ENCODE measurements at places on chromosomes 5 and 9.

GRCh38 chr9:128333451-128333869 is 6.9 kb upstream of the SLC27A4 start:
- no peak for DNase-seq
- no peak overlapping the region for H3K27ac ChIP-seq
- H3K36me3 ChIP-seq, result no peaks in the 10 kb centered on the region
- no peak overlapping the region for H3K4me3 ChIP-seq

DNA sequence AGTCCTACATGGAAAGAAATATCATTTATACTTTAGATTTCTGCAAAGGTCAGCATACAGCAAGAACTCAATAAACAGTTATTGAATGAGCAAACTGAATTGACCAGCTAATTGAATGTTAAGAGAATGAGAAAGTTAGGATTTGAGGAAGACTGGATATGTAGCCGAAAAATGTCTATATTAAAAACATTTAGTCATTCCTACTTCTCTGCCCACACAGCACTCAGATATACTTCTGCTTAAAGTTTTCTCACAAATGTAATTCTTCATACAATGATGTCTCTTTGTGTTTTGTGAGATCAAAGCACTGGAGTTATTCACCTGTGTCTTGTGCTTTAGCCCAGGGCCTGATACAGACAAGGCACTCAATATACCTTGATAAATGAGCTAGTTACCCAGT is 188.6 kb downstream of the PARP8 start:
- no peak overlapping the region for H3K27ac ChIP-seq
- peaks cover 2% of the 10 kb centered on the region for H3K27me3 ChIP-seq
- no peaks in the 10 kb centered on the region for H3K4me1 ChIP-seq
- no peaks in the 10 kb centered on the region for H3K36me3 ChIP-seq
- DNase-seq, result no peak
- no peak overlapping the region for H3K4me3 ChIP-seq

DNA sequence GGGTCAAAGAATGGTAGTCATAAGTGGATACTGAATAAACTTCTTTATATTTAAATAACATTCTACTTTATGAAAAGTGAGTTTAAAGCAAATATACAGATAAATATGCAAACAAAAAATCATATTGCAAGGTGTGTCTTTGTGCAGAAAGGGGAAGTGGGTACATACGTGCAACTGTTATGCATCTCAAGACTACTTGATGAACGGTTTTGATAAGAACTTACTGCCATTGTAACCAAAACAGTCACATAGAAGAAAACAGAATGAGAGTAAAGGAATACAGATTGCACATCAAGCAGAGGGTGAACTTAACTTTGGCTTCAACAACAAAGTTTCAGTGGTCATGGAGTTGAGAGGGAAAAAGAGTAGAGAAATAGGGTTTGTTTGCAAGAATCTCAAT is 9.9 kb downstream of the CAMK4 start:
- no peak overlapping the region for H3K4me3 ChIP-seq
- H3K4me1 ChIP-seq, result no peaks in the 10 kb centered on the region
- no peak for DNase-seq

DNA sequence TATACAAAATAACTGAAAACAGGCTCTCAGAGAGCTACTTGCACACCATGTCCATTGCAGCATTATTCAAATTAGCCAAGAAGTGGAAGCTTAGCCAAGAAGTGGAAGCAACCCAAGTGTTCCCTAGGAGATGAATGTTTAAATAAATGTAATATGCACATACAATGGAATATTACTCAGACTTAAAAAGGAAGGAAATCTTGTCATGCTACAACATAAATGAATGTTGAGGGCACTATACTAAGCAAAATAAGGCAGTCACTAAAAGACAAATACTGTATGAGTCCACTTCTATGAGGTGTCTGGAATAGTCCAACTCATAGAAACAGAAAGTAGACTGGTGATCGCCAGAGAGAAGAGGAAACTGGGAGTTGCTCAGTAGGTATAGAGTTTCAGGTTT is 438.1 kb downstream of the MAT2B start:
- no peaks in the 10 kb centered on the region for H3K36me3 ChIP-seq
- no peaks in the 10 kb centered on the region for H3K4me1 ChIP-seq
- H3K27me3 ChIP-seq, result no peaks in the 10 kb centered on the region
- no peak for DNase-seq
- H3K4me3 ChIP-seq, result no peak overlapping the region
- H3K27ac ChIP-seq, result no peak overlapping the region

DNA sequence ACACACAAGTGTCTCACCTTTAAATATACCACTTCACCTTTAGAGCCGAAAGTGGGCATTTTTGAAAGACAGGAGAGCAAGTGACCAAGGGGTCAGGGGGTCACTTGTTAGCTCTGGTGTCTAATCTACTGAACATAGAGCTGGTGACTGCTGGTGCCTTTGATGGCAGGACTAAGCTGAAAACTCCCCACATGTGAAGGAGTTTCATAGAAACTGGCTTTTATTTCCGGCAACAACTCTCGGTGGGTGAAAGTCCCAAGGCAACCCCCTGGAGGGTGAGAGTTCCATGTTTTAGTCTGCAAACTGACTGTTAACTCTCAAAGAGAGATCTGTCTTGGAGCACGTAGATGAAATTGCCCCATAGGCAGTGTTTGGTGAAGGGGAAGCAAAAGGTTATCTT is 466.9 kb downstream of the DMRTA1 start:
- H3K36me3 ChIP-seq, result no peaks in the 10 kb centered on the region
- H3K27me3 ChIP-seq, result no peaks in the 10 kb centered on the region
- H3K4me3 ChIP-seq, result no peak overlapping the region

- H3K36me3 ChIP-seq, result peaks cover 38% of the 10 kb centered on the region
- no peak overlapping the region for H3K27ac ChIP-seq
- DNase-seq, result no peak
- H3K4me3 ChIP-seq, result no peak overlapping the region
- peaks cover 22% of the 10 kb centered on the region for H3K4me1 ChIP-seq
- H3K27me3 ChIP-seq, result no peaks in the 10 kb centered on the region
Observed at GRCh38 chr9:33942471-33943083, 106.1 kb downstream of the UBAP2 start.
